ENCODE measurements at places on chromosomes 13 and 19. TPM values are rescaled to one million over a fixed set of nuclear protein-coding genes. Genes with fewer than 3 reads are reported as not detected.

The WDFY2 gene
- 11.6 TPM for total RNA-seq

The CASP14 gene
- not detected for total RNA-seq

The LYL1 gene
- 0.77 TPM for total RNA-seq

The ATP8B3 gene
- total RNA-seq: 2.7 TPM

The CLEC11A gene
- total RNA-seq: 79.9 TPM

The ERICH6B gene
- not detected for total RNA-seq

The ZNF709 gene
- total RNA-seq: 4.7 TPM

The SHD gene
- not detected for total RNA-seq

The SLITRK6 gene
- total RNA-seq: 0.22 TPM

The TPTE2 gene
- total RNA-seq: not detected

The CA11 gene
- total RNA-seq: 2.1 TPM

The PSG1 gene
- 0.62 TPM for total RNA-seq

The LACC1 gene
- total RNA-seq: 15.1 TPM

The ZNF562 gene
- 28.0 TPM for total RNA-seq

The CBARP gene
- 4.6 TPM for total RNA-seq

The EFNA2 gene
- not detected for total RNA-seq

The VN1R4 gene
- total RNA-seq: not detected

The HIF3A gene
- 8.7 TPM for total RNA-seq

The UPK1A gene
- total RNA-seq: not detected

The RB1 gene
- 27.5 TPM for total RNA-seq

The ATP4B gene
- total RNA-seq: not detected

The DCT gene
- 0.12 TPM for total RNA-seq

The RGCC gene
- total RNA-seq: 17.0 TPM

The ZNF44 gene
- 11.7 TPM for total RNA-seq

The ZMYM5 gene
- total RNA-seq: 15.9 TPM

The FDX2 gene
- total RNA-seq: 28.6 TPM

The NOTCH3 gene
- 21.4 TPM for total RNA-seq

The YJEFN3 gene
- 1.2 TPM for total RNA-seq

The PLIN4 gene
- total RNA-seq: 4.0 TPM

The KLK3 gene
- total RNA-seq: not detected

The OR4F17 gene
- total RNA-seq: not detected

The HNRNPA1L2 gene
- total RNA-seq: 3.9 TPM

The CYP4F11 gene
- total RNA-seq: not detected

The DOHH gene
- 15.1 TPM for total RNA-seq

The PCDH9 gene
- 3.6 TPM for total RNA-seq

Measured in uterine smooth muscle cell (primary cell).